Fibroblast of the aortic adventitia (primary cell): ENCODE measurements at places on chromosomes 3 and 15.

DNA sequence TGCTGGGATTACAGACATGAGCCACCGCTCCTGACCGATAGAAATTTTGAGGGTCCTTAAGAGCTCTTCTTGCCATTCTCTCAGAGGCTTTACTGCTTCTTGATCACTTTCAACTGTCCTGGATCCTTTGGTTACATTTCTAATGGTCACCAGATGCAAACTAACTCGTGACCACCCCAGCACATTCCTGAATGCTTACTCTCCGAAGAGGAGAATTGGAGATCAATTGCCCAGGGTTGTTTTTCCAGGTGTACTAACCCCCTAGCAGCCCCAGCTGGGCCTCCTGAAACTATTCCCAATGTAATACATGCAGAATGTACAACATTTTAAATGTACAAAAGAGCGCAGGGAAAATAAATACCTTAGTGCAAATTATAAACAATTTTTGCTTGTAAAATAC, 65.1 kb upstream of the TBL1XR1 start:
- DNase-seq, result no peak

DNA sequence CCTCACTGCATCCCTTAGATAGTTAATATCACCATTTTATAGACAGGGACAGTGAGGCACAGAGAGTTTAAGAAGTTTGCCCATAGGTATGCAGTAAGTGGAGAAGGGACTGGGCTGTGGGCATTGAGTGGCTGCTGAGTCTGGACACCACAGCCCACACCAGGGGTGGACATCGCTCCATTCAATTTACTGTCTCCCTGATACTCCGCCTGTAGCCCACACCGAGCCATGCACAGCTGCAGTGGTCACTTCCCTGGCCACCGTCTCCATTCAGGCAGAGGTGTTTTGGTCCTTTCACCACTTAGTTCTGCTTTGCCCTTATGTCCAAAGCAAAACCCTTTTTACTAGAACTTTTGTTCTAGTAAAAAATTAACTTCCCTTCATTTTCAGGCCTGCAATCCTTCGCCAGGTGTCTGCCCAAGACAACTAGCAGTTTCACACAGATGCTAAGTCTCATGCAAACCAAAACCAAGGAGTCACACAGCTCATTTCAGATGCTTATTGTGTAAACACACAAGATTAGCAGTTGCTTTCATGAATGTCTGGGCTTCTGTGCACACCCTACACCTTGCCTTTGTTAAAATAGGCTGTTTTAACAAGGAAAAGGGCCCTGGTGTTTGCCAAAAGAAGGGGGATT, 30.1 kb downstream of the ZNF35 start:
- DNase-seq, result no peak

DNA sequence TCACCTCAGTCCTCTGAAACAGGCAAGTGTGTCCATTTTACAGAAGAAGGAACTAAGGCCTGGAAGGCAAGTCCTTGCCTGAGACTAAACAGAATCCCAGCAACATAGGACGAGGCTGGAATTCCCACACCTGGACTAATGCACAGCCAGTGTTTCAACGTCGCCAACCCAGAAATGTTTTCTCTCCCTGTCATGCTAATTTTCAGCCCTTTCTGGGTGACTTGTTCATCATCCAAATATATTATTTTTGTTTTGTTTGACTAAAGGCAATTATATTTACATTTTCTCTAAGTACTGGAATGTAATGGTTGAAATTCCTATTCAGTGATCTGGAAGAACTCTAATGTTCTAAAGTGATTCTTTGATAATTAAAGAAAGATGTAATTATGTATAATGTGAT, 51.8 kb downstream of the BTD start:
- no peak for DNase-seq

DNA sequence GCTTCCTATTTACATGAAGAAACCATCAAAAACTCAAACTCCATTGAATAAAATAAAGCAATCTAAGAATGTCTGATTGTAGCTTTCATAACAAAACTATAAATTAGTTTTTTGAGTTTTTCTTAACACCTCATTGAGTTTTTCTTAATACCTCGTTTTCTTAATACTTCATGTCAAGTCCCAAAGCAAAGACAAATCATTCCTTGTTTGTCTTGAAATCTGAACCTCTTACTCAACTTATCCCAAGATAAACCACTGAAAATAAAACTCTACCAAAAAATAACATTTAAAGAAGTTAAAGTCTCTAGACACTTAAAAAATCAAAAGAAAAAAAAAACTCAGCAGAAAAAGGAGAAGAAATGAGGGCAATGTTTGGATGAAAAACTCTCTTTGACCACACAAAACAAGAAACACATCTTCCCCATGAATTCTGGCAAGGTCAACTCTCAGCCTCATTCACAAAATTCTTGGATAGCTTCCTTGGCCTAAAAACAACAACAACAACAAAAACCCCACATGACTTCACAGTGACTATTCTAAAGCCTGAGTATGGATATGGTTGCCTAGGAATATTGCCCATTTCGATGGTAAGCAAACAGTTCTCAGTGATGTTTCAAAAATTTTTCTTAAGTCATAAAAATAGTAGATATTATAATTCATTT, 38.2 kb downstream of the TMCC1 start:
- peak; percentile 62 for DNase-seq

GRCh38 chr3:171801738-171802589, 8.3 kb downstream of the PLD1 start:
- peak; percentile 98 for DNase-seq

DNA sequence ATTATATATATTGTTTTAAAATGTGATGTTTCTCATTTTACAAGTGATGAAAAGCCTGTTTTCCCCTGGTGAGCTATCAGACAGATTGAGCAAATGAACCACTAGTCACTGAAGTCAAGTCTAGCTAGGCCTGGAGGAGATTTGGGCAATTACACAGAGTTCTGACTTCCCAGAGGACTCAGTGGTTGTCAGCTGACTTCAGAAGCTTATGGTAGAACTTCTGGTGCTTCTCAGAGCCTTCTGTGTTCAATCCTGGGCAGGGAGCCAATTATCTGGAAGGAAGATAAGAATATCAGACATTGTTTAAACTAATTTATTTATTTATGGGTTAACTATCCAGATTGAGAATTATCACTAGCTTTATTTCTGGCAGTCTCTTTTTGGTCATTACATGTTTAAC, 37.7 kb upstream of the NAALADL2 start:
- DNase-seq, result peak; percentile 70

DNA sequence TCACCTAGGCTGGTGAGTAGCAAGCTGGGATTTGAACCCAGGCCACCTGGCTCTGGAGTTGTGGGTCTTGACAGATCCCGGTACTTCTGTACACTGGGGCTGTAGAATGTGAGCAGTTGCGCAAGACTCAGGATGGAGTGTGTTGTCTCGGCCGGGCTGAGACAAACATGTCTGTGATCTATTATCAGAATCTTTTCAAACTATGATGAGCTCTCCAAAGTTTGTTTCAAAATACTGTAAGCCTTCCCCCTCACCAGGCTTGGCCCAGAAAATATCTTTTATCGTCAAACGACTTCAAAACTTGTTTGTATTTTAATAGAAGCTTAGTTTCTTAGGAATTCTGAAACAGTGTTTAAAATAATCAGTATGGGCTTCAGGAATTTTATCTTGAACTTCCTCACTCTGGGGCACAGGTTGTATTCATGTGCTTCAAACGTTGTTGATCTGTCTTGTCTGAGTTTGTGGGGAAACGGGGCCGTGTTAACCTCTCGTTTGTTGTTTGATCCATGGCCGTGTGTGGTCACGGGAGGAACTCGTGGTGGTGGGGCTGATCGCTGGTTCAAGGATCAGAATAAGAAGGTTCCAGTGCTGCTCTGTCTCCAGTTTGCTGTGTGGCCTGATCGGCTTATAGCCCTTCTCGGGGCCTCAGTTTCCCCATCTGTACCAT, 40.3 kb upstream of the TFRC start:
- DNase-seq, result no peak

DNA sequence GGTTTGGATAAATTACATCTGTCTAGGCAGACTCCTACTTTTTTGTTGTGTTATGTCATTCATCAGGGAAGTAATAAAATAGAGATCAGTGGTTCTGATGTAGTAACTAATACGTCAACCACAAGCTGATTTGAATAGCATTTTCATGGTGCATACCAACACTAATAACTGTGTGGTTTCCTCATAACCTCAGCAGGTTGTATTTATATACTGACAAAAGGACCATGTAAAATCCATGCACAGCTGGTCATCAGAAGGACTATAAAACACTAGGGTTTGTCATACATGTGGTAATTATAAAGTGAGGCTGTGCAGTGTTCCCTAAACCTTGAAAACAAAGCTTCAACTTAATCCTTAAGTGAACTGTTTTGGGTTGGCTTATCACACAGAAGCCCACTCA, 216.8 kb upstream of the RBMS3 start:
- DNase-seq, result no peak

- DNase-seq, result no peak
Observed at GRCh38 chr3:147153830-147154539, 252.4 kb downstream of the ZIC4 start.

- DNase-seq, result no peak
Observed at GRCh38 chr15:68112706-68113105, 58.6 kb downstream of the PIAS1 start.

DNA sequence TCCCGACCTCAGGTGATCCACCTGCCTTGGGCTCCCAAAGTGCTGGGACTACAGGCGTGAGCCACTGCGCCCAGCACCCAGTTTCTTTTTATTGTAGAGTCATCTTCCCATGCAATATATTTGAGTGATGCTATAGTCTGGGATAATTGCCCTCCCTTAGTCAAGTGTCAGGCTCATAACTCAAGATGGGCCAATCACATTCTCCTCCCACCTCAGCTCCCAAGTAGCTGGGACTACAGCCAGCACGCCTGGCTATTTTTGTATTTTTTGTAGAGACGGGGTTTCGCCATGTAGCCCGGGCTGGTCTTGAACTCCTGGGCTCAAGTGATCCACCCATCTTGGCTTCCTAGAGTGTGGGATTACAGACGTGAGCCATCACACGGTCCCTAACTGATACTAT, 15.2 kb upstream of the PTPN9 start:
- DNase-seq, result no peak
